ENCODE measurements at places on chromosomes 4 and X.
A peak's percentile ranks its signal among the peaks of the same experiment; 100 is the strongest.

DNA sequence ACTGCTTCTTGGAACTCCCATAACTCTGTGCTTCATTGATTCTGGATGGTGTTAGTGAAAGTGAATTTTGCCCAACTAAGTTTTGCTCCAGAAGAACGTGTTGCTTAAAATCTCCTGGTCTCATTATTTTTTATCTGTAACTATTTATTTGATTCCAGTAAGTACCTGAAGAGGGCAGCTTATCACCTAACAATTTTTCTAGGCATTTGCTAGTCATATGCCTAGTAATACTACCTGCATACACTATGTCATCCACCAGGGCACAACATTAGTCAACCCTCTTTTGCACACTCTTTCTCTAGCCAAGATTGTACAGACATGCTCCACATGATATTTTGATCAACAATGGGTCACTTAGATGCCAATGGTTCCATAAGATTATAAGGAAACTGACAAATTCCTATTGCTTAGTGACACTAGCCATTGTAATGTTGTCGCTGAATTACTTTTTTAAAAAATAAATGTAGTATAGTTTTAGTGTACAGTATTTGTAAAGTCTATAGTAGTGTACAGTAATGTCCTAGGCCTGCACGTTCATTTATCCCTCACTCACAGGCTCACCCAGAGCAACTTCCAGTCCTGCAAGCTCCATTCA lies 499.9 kb upstream of the AADAT start:
- DNase-seq = no peak

- no peak for DNase-seq
Observed at GRCh38 chr4:13092702-13093101, 391.4 kb downstream of the RAB28 start.

DNA sequence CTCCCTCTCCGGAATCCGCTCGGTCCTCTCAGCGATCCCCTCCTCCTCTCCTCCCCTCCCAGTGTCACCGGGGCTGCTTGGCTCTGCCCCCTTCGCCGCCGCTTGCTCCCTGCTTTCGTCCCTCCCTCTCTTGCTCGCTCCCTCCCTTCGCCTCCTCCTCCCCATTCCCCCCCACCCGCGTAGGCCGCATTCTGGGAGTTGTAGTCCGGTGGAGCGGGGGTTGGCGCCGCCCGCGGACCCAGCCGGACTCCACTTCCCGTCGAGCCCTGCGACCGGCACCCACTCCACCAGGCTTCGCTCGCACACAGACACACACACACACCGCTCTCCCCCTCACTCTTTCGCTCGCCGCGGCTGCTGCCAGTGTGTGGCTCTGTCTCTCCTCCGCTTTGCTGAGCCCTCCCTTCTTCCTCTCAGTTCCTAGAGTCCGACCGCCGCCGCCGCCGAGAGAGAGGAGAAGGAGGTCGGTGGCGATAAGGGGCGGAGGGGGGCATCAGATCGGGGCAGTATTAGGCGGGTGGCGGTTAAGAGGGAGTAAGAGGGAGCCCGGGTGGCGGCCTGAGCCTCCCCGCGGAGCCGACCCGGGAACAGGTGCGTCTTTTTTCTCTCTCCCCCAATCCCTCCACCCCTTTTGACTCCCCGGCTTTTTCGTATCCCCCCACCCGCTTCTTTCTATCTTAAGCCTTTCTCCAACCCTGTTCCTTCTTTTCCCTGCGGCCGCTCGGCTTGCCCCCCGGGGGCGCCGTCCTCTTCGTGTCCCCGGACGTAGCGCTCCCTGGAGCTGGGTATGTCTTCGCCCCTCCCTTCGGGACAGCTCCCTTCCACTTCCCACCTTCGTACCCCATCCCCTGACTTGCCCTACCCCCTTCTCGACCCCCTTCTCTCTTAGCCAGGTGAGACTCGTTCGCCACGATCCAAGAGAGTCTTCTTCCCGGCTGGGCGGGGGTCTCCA lies at the start of gene BCORL1:
Gene BCORL1 (plus strand): TSS at position 336 of the 952 bp plus-strand sequence. CDS start 22,597 bp downstream, outside the sequence.
- peak; percentile 85 for DNase-seq

DNA sequence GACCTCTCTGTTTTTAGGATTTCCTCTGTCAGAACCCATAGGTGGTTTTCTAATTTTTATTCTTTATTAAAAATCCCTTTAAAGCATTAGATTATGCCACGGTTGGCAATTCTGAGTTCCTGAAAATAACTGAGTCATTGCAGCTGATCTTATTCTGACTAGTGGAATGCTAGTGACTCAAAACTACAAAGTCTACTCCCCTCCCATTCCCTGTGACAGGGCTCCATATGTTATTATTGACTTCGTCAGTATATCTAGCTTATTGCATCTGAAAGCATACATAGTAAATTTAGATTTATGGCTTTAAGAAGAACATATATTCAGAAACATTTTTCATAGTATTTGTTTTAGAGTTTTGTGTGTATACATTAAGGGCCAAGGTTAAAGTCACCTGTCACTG lies 38.5 kb downstream of the HERC3 start:
- no peak for DNase-seq

- DNase-seq = no peak
Observed at GRCh38 chr4:59539401-59539800, 1660.7 kb upstream of the ADGRL3 start.

GRCh38 chrX:106415276-106415895 lies 196.4 kb upstream of the RADX start:
- DNase-seq = peak; percentile 2

DNA sequence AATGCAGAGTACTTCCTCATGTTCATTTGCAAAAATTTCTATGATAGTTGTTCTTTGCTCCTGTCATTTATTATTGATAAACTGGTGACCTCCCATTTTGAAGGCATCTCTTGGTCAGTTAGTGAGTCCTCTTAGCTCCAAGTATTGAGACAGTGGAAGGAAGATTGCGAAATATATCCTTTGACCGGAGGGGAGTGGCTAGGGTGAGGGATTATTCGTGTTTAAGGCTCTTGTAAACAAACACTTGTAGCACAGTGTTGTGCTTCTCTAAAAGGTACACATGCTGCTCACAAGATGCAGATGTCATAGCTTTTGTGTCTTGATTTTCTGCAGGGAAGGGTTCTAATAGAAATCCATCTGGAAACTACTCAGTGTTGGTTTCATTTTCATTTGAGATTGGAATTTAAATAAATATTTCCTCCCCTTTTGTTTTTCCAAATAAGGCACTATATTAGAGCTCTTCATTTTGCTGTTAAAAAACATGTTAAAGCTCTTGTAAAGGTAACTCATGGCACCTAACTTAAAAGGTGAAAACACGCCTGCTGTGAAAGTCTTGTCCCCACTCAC lies 21.8 kb downstream of the TXLNG start:
- no peak for DNase-seq

DNA sequence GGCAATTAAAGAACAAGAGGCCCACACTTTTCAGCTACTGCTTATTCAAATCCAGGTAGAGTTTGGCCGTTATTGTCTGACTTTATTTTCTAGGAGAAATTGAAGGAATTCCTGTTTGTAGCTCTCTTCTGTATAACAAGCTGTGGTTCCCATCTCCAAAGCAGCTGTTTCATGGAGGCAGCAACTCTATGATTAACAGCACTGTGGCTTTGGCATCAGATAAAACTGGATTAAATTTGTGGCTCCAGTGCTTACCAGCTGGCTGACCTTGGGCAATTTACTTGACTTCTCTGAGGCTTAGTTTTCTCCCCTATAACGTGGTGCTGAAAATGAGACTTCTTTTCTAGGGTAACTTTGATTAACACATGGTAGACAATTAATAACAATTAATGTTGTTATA lies 28.1 kb downstream of the SLC30A9 start:
- DNase-seq = no peak

DNA sequence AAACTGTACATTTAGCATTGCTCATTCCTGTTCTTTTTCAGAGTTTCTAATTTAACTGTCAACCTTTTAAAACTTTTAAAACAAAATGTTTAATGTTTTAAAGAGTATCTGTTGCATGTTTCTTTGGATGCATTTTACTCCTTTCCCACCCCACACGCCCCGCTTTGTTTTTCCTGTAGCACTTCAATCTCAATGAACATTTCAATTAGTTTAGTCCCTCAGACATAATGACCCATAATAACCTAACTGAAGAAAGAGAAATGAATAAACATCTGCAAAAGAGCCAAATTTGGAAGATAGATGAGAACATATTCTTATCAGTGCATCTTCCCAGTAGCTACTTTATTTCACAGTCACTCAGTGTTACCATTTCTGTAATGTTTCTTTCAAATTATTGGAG lies 7.5 kb downstream of the PCDH10 start:
- DNase-seq = no peak

- DNase-seq = no peak
Observed at GRCh38 chrX:102968216-102968615, 31.1 kb downstream of the RAB40AL start.

DNA sequence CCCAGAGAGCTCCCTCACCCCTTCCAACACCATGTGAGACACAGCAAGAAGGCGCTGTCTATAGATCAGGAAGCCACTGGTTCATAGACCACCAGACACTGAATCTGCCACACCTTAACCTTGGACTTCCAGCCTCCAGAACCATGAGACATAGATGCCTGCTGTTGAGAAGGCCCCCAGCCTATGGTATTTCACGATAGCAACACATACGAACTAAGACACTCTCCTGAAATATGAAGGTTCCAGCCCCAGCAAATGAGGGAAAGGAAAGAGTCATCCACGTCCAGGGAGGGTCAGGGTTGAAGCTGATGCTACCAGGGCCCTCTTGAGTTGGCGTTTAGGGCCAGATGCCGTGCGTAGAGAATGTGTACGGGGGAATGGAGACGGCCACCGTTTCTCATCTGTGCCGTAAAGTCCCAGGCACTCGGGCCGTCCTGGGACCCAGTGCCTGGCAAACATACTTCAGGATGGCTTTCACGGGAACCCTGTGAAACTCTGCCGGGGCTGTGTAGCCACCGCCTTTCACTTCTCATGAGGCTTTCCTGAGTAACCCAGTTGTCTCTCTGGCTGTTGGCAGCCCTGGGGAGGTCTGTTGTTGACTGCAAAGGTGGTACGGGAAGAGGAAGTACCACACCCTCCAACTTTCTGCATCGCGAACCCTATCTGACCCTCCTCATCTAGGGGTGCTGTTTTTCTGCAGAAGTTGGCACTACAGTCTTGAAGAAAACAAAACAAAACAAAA lies 17.7 kb upstream of the P2RY8 start:
- DNase-seq = peak; percentile 81

GRCh38 chrX:39527025-39527424 lies 570.7 kb downstream of the BCOR start:
- no peak for DNase-seq

GRCh38 chr4:183635741-183636140 lies 23.2 kb downstream of the RWDD4 start:
- DNase-seq = no peak

GRCh38 chr4:81039351-81039972 lies 9.0 kb downstream of the BMP3 start:
- DNase-seq = no peak

DNA sequence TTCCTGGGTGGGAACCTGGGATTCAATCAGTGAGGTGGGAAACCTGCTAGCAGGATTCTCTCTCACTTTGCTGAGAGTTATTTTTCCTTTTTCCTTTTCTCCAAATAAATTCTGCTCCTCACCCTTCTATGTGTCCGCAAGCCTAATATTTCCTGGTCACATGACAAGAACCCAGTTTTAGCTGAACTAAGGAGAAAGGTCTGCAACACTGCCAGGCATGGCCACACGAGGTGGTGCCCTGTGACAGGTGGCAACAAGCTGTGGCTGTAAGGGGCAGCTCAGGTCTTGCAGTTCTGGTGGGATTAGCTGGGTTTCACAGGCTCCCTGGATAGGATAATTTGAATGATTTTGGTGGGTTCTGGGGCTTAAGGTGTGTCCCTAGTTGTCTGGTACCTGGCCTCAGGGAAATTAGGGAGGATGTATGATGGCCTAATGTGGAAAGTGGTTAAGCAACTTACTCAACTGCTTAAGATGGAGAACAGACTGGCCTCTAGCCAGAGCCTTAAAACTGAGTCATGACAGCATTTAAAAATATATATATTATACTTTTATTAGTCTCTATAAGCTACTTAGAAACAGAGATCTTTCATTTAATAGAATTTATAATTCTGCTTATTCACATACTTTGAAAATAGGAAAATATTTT lies 215.0 kb downstream of the IL15 start:
- no peak for DNase-seq

GRCh38 chr4:31007858-31008257 lies 287.7 kb downstream of the PCDH7 start:
- DNase-seq = no peak

DNA sequence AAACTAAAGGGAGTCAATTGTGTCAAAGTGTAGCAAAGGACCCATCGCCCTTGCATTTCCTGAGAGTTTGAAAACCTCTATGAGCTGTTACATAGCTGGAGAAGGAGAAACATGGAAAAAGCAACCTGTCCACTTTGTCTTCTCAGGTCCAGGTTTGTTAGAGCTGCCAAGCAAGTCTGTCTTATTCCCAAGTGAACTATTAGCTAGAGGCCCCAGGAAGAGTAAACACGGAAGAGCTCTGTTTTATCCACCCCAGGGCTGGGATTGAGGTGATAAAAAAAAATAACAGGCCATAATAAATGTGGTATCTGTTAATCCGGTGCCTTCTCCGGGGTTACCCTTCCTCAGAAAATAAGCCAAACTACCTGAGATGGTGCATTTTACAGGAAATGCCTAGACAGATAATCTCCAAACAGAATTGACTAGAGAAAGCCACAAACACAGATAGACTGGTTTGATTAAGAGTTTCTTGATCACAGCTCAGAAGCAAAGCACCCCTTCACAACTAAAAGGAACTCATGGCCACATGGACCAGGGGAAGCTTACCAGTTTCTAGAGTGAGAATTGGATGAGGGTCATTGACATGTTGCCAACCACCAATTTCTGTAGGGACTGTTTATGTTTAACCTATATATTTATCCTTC lies 35.9 kb upstream of the RELL1 start:
- DNase-seq = no peak

DNA sequence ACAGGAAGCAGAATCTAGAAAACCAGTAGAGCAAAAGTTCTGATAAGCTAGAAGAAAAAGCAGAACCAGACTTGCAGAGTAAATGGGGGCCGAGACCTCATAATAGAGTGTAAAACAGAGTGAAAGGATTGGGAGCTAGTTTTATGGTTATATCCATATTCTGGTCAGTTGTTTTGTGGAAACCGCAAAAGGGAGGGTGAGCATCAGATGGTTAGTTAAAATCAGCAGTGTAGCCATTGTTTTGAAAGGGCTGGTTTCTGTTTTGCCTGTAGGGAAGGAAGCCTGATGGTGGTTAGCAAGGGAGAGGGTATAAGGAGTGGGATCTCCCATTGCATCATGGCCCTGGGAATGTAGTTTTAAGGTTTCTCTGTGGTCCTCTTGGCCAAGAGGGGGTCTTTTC lies 17.2 kb upstream of the CCNI start:
- DNase-seq = no peak

- no peak for DNase-seq
Observed at GRCh38 chrX:11423362-11423818, 130.2 kb downstream of the AMELX start.

GRCh38 chr4:38368613-38369012 lies 295.4 kb upstream of the KLF3 start:
- no peak for DNase-seq

- DNase-seq = peak; percentile 31
Observed at GRCh38 chrX:15497865-15498264, 2.7 kb upstream of the BMX start.

- no peak for DNase-seq
Observed at GRCh38 chr4:139330283-139330682, 28.0 kb upstream of the NDUFC1 start.
